Tibial nerve (tissue), 4 donors: ENCODE measurements at places on chromosomes 11 and 22. TPM values are rescaled to one million over a fixed set of nuclear protein-coding genes. Genes with fewer than 3 reads are reported as not detected.

Gene CCDC116
- total RNA-seq = 0.42 TPM

Gene AIFM3
- 1.7 TPM for total RNA-seq

Gene TUBA8
- 6.9 TPM for total RNA-seq

Gene HIC2
- total RNA-seq = 5.4 TPM

Gene CALCA
- total RNA-seq = not detected

Gene TRMT2A
- total RNA-seq = 45.8 TPM

Gene MRPL16
- 35.7 TPM for total RNA-seq

Gene P2RX6
- 3.3 TPM for total RNA-seq

Gene RBM14
- total RNA-seq = 63.9 TPM

Gene FAM118B
- 11.4 TPM for total RNA-seq

Gene MS4A4A
- total RNA-seq = 39.5 TPM

Gene GAB4
- not detected for total RNA-seq

Gene OR5P2
- total RNA-seq = not detected

Gene DNAJC4
- total RNA-seq = 20.1 TPM

Gene APOBEC3H
- not detected for total RNA-seq

Gene PATE2
- not detected for total RNA-seq

Gene PPP6R3
- 104 TPM for total RNA-seq

Gene OLFML1
- 13.1 TPM for total RNA-seq

Gene SLC22A9
- not detected for total RNA-seq
